ENCODE measurements at places on chromosomes 3 and 15. TPM values are rescaled to one million over a fixed set of nuclear protein-coding genes. Genes with fewer than 3 reads are reported as not detected.

DNA sequence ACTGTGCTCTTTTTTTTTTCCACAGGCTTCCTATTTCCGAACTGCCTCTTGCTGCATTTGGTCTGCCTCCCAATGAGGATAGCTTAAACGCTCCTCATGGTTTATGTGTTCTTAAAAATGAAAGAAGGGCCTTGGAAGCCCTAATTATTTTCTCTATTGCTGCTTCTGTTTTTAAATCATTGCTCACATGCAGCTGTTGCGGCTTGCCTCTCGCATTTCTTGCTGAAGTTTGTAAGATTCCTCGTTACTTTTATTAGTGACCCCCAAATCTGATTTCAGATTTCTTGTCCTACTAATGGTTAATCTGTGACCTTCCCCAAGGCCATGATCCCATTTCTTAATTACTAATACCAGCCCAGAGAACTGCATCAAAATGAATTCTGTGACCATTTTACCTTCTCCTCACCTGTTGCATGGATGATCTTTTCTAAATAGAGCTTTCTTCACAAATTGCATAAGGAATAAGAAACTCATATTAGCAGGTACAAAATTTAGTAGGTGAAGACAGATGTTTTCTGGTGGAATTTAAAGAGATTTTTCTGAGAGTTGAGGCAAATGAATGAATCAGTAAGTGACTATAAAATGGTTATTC, 1.8 kb downstream of the UBE2E1 start:
- DNase-seq, result no peak
- H3K27ac ChIP-seq, result peak overlapping the region; percentile 18
- H3K4me3 ChIP-seq, result peak overlapping the region; percentile 86
- no peaks in the 10 kb centered on the region for H3K27me3 ChIP-seq
- H3K4me1 ChIP-seq, result peaks cover 53% of the 10 kb centered on the region

- peak overlapping the region; percentile 81 for H3K4me3 ChIP-seq
- H3K36me3 ChIP-seq, result no peaks in the 10 kb centered on the region
- peak overlapping the region; percentile 89 for H3K27ac ChIP-seq
- no peaks in the 10 kb centered on the region for H3K27me3 ChIP-seq
- DNase-seq, result peak; percentile 16
Measured at GRCh38 chr15:41561104-41561776, 2.2 kb downstream of the TYRO3 start.

- H3K4me3 ChIP-seq, result no peak overlapping the region
- DNase-seq, result no peak
- no peaks in the 10 kb centered on the region for H3K4me1 ChIP-seq
- no peak overlapping the region for H3K27ac ChIP-seq
Measured at GRCh38 chr15:83685916-83686332, 32.0 kb downstream of the ADAMTSL3 start.

- no peak for DNase-seq
- H3K27me3 ChIP-seq, result peaks cover 27% of the 10 kb centered on the region
- no peak overlapping the region for H3K27ac ChIP-seq
- no peaks in the 10 kb centered on the region for H3K36me3 ChIP-seq
Measured at GRCh38 chr15:97902140-97902780, 58.2 kb upstream of the ARRDC4 start.

- no peaks in the 10 kb centered on the region for H3K4me1 ChIP-seq
- DNase-seq, result no peak
- H3K27ac ChIP-seq, result no peak overlapping the region
- H3K4me3 ChIP-seq, result no peak overlapping the region
- H3K36me3 ChIP-seq, result peaks cover 6% of the 10 kb centered on the region
Measured at GRCh38 chr3:52670621-52671521, 14.8 kb downstream of the PBRM1 start.

The TMEM212 gene
- not detected for total RNA-seq

The DMXL2 gene
- total RNA-seq, result 124 TPM

The GPR156 gene
- total RNA-seq, result 1.6 TPM

DNA sequence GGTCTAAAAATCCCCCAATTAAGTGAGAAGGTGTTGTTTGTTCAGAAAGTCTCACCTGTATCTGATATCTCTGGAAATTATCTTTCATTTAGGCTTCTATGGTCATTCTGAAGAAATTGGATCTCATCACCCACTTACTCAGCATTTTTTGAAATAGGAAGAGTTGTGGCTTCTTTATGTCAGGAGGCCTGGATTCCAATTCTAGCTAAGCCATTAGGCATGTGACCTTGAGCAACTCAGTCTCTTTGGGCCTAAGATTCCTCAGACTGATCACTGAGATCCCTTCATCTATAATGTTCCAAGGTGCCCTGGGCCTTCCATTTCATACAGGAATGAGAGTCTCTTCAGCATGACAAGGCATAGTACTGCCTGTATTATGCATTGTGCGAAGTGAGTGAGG, 70.3 kb downstream of the ARHGEF26 start:
- no peaks in the 10 kb centered on the region for H3K4me1 ChIP-seq
- no peaks in the 10 kb centered on the region for H3K27me3 ChIP-seq
- no peak overlapping the region for H3K27ac ChIP-seq
- no peak for DNase-seq

DNA sequence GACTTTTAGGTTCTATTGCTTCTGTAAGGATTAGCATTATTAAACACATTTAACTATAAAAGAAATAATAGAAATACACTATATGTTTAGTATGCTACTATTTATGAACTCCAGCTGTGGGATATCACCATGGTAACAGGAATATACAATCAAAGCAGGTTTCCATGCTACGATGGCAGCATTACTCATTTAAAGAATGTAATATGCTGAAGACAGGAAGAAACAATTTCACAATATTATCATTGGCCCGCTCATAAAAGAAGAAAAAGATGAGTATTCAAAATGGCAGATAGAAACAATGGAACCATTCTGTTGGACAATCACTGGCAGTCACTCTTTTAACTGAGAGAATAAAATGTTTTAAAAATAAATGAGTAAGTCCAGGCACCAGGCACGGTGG, 153.4 kb downstream of the CBLB start:
- peaks cover 21% of the 10 kb centered on the region for H3K36me3 ChIP-seq
- no peaks in the 10 kb centered on the region for H3K27me3 ChIP-seq
- no peak for DNase-seq

The FBXO40 gene
- not detected for total RNA-seq

DNA sequence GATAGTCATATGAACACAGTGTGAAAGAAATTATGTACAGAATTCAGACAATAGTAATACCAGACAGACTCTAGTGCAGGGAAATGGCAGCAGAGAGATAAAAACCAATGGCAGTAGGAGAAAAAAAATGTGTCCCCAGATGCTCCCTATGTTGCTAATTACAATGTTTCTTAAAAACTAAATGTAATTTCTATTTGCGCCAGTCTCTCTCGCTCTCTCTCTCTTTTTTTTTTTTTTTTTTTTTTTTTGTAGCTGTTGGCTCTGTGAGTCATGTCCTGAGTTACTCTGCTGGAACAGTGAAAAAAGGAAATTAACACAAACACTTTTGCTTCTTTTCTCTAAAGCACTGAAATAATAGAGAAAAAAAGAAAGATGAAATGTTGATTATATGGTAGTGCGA, 871.9 kb downstream of the GBE1 start:
- no peak overlapping the region for H3K4me3 ChIP-seq
- H3K27me3 ChIP-seq, result no peaks in the 10 kb centered on the region
- no peaks in the 10 kb centered on the region for H3K36me3 ChIP-seq
- DNase-seq, result no peak
- H3K27ac ChIP-seq, result no peak overlapping the region
- H3K4me1 ChIP-seq, result no peaks in the 10 kb centered on the region

DNA sequence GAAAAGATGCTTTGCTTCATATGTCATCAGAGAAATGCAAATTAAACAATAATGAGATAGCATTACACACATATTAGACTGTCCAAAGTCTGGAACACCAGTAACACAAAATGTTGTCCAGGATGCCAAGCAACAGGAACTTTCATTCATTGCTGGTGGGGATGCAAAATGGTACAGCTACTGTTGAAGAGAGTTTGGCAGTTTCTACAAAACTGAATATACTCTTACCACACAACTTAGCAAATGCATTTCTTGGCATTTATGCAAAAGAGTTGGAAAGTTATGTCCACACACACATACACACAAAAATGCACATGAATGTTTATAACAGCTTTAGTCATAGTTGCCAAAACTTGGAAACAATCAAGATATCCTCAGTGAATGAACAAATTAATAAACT, 195.2 kb upstream of the MME start:
- H3K27ac ChIP-seq, result no peak overlapping the region
- H3K36me3 ChIP-seq, result no peaks in the 10 kb centered on the region
- DNase-seq, result no peak
- H3K4me3 ChIP-seq, result no peak overlapping the region
- no peaks in the 10 kb centered on the region for H3K27me3 ChIP-seq
- H3K4me1 ChIP-seq, result no peaks in the 10 kb centered on the region
